NCI-H1930 (cell line): ENCODE measurements at places on chromosomes 5 and 9.

DNA sequence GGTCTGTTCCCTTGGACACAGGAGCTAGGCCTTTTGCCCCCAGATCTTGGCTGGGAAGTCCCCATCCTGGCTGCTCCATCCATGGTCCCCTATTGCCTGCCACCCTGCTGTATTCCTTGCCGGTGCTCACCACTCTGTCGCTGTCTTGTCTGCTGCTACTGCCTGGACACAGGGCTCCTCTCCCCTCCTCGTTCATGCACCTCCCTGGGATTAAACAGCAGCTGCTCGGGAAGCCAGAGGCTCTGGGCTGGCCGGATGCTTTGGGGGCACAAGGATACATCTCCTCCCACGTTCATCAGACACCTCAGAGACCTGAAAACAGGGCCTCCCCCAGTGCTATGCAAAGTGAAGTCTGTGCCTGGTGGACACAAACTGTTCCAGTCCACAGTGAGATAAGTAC is 110.4 kb downstream of the ZNF354C start:
- DNase-seq = no peak

DNA sequence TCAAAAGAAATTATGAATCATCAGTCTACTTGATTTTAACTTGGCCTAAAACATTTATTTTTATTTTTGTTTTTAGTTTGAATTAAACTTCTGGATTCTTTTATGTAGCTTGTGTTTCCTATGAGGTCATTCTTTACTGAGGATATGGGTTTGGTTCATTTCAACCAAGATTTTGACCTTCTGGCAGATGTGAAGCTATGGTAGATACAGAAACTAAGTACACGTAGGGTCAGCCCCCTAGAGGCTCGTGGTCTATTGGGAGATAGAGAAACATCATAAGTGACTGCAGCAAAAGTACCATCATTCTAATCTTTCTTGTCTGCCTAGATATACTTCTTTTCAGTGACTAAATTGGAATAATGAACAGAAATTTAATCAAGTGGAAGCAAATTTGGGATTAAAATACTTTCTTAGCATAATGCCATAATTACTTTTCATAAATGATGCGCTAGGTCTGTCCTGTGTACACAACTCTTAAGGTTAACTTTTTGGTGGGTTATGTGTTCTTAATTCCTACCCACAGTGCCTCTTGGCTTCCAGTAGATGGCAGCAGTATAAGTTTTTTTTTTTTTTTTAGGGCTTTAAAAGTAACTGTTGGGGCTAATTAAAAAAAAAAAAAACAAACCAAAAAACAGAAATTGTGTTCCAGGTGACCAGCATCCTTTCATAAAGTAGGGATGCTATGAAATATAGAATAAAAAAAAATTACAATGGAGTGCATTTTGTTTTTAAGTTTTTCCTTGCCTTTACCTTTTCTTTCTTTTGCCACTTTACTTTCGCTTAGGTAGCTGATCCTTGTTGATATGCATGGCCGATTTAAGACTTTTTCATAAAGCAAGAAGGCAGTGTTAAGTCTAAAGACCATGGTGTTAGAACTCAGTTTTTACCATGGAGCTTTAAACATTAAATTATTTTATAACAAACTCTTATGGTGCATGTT is 49.9 kb downstream of the LRRTM2 start:
- no peak for DNase-seq

DNA sequence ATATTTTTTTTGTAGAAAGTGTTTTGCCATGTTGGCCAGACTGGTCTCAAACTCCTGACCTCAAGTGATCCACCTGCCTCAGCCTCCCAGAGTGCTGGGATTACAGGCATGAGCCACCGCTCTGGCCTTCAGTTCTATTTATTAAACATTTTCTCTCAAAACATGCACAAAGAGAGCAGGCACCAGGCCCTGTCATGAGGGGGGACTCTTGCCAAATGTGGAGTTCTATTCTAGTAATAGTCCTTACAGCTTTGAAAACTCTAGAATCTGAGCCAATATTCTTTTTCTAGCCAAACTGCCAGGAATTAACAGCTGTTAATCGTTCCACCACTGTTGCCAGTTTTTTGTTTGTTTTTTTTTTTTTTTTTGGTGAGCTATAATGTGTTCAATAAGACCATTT is 124.6 kb downstream of the TARS1 start:
- DNase-seq = no peak

- DNase-seq = no peak
Measured at GRCh38 chr5:29697785-29698414, 1495.6 kb upstream of the CDH6 start.

DNA sequence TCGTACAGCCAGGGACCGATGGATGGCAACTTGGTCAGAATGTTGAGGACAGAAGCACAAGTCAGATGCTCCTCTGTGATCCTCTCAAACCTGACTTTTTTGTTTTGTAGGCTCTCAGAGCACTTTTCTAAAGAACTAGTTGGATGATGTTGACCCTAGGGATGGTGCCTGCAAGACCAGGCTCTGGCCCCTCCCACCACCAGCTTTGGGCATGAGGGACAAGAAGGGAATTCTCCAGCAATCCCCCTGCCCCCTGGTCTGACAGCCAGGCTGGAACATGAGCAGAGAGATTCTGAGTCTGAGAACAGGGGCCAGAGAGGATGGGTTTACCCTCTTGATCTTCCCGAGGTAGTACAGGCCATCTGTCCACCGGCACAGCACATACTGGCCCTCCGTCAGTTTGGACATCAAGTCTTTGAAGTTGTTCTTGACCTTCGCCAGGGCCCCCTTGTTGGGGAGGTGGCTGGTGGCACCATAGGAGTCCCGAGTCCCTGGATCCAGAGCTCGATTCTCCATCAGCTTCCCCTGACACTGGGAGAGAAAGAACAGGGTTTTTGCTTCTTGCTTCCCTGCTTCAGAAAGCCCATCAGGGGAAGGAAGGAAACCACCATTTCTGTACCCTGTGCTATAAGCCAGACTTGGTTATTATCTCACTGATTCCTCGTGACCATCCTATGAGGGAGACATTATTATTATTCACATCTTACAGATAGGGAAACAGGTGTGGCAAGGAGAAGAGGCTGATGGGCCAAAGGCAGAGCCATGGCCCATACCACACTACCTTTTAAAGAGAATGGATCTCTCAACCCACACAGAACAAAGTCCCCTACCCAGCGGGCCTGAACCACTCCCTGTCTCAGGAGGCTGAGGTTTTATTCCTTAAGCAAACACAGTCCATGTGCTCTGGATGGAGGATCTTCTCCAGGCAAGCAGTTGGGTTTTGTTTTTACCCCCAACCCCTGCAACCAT is 2.5 kb downstream of the PHF19 start:
- no peak for DNase-seq

- no peak for DNase-seq
Measured at GRCh38 chr5:93658044-93658443, 75.0 kb downstream of the NR2F1 start.

DNA sequence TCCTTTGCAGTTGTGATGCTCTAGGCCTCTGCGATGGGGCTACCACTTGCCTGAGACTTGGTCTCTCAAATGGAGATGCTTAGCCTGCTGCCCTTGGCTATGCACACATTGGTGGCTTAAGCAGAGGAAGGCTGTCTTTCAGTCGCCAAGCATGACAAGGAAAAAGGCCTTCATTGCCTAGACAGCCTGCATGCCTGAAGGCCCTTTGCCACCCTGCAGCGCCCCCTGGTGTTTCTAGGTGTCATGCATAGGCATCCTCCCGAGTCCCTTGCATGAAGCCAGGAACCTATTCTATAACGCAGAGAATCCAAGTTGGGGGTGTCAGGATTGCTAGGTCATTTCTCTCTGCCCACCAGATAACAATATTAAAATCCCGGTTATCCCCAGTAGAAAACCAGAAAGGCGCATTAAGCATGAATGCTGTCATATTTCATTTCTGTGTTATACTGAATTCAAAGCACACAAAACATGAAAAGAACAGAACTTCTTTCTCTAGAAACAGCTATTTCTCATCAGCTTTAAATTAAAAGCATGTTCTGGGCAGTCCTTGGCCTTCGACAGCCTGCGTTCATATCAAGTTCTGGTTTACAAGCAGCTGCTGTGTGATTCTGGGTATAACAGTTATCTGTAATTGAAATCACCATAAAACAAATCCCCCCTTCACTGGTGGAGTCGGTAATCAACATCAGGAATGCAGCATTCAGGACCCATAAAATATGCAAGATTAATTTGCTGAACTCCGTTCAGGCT is 59.7 kb upstream of the TRPC7 start:
- DNase-seq = peak; percentile 30

DNA sequence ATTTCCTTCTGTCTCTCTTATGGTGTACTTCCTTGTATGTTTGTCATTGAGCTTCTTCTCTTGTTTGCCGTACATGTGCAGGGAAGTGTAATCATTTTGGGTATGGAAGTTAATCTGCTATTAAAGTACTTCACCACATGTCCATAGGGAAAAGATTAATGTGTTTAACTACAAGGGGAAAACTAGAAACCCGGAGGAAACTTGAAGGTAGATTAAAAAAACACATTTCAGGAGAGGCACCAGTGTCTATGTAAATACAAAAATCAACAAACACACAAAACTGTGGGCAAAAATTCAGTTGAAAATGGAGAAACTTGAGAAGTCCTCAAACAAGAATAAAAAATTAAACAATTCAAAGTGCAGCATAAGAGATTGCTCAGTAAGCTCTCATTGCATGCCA is 166.4 kb downstream of the PBX3 start:
- no peak for DNase-seq

GRCh38 chr9:91428927-91429351 is 5.3 kb upstream of the NFIL3 start:
- no peak for DNase-seq

DNA sequence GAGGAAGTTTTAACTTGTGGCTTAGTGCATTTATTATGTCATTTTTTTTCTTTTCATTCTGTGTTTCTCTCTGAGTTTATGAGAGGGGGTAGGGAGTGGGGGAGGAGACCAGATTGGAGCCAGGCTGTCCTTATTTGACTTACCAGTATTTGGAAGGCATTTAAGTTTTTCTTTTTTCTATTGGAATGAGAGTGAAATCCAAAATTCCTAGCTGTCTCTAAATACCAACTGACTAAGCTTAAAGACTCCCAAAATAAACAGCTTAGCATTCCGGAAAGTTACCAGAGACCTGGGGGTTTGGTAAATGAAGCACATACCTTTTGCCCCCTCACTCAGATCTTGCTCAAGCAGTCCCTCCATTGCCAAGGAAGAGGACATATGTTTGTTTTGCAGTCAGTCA is 581.9 kb upstream of the BRINP1 start:
- no peak for DNase-seq

GRCh38 chr5:79591326-79591725 is 20.9 kb upstream of the TENT2 start:
- no peak for DNase-seq

GRCh38 chr5:119355244-119355638 is 578 bp upstream of the TNFAIP8 start:
- no peak for DNase-seq

DNA sequence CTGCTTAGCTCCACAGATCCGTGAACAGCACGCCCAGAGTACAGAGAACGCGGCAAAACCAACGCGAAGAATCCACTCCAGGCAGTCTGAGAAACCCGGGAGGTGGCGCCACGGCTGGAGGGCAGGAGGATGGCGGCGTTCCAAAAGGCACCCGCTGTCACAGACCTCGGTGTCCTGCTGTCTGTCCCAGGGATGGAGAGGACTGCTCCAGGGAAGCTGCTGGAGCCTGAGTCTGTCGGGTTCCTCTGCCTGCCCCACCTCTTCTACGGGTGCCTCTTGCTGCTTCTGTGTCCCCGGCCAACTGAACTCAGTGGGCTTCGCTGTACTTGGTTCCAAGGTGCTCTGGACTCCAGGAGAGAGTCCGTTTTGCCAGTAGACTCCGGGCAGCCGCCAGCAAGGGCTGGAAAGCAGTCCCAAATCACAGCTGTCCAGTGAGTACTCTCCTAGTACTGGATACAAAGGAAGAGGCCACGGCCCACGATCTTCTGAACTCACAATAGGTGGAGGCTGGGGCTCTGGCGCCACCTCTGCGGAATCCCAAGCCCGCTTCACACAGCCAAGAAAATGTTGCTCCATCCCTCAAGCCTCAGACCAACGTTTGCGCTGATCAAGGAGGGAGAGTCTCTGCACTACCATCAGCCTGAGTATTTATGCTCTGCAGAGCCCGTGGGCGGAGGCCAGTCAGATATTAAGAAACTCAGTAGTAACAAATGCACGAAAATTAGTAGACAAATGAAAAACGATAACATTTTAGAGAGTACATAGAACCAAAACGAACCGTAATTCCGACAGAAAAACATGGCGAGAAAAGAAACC is 440 bp downstream of the ANXA2R start:
- DNase-seq = peak; percentile 80

DNA sequence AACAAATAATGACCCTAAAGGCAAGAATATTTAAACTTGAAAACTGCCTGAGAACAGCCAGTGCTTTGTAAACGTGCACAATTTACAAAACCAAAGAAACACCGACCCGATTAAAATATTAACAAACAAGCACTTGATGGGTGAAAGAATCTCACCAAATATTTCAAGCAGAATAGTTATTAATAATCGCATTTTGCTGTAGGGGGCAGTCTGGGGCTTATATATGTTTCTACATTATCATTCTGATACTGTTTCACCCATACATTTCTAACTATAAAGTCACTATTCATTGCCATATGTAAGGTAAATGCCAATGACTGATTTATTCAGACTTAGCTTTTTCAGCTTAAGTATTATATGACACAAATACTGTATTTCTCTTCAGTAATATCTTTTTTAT is 37.7 kb downstream of the UBAP2 start:
- no peak for DNase-seq

GRCh38 chr5:51657340-51658240 is 274.3 kb downstream of the ISL1 start:
- DNase-seq = no peak

DNA sequence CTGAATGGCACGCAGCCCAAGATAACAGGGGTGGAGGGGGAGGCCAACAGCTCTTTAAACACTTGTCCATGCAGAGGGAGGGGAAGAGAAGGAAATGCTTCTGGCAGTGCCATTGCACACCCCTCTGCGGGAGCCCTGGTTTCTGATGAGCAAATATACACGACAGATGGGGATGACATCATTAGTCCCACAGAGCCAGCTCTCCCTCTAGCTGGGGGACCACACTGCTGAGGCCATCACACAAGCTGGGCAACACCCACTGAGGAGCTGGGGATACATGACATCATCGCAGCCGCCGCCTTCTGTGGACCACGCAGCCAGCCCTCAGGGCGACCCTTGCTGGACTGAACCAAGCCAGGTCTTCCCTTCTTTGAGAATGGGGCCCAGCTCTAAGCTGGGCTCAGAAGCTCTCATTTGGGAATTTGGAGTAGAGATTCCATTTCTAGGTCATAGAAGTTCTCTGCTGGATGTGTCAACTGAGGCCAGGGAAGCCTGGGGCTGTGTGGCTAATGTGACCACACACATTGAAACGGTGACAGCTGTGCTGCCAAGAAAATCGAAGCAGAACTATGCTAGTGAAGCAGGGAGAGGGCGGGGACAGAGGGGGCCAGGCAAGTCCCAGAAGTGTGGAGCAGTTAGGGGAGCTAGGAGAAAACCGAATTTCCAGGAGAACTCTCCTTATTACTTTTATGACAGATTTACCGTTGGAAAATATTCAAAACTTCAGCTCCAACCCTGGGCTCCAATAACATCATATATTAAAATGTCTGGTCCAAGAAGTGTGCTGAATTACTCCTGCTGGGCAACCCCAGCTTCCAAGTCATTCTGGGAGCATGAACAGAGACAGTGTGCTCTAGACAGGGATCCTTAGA is 79.5 kb downstream of the PRRT1B start:
- no peak for DNase-seq

- DNase-seq = no peak
Measured at GRCh38 chr5:96691503-96692303, 29.5 kb downstream of the CAST start.
